ENCODE measurements at places on chromosomes 6 and 20.

DNA sequence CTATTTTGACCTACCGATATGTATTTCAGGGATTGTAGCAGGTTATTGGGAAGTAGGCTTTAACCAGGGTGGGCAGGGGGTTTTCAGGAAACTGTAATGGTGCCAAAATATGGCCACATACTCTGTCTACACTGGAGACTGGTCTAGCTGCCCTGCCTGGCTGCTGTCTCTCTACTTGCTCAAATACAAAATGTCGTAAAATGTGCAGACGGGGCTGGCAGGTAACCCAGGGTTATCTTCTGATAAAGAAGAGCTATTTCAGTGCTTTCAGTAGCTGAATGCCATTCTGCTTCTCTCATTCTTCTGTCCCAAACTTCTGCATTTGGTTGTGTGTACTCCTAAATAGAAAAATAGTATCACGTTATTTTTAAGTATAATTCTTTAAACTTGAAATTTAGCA, 616.2 kb downstream of the EPM2A start:
- DNase-seq, result no peak

DNA sequence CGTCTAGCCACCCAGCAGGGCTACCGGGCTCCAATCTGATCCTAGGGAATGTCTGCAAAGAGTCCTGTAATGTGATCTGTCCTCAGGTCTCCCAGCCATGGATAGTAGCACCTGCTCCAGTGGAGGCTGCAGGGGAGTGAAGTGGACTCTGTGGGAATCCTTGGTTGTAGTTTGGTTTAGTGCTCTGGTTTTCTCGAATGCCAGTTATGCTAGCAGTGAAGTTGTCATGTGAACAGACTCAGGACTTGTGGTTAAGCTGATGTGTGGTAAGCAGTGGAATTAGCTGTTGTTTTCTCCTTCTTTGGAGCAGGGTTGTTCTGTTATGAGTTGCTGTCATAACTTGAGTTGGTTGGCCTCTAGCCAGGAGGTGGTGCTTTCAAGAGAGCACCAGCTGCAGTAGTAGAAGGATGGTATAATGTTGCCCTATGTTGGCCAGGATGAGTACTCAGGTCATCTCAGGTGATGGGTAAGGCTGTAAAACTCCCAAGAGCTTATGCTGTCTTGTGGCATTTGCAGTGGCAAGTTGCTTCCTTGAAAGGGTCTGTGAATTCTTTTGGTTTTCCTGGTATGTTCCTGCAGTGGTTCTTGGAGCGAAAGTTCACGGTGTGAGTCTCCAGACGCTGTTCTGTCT, 390.2 kb downstream of the UTRN start:
- no peak for DNase-seq

DNA sequence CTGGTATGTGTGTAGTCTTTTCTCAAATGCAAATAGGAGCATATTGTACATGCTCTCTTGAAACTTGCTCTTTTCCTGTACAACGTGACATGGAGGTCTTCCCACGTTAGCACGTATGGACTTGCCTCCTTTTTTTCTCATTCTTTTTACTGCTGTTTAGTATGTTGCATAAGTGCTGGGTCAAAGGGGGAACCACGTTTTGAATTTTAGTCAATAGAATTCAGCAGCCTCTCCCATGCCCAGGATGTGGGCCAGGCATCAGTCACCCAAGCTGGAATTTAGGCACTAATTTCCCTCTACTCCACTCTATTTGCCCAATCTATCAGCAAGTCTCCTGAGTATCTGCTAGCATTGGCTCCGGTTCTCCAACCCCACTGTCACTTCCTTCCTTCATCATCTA, 41.5 kb upstream of the RNF24 start:
- no peak for DNase-seq

GRCh38 chr6:159013229-159013628, 13.2 kb upstream of the RSPH3 start:
- DNase-seq, result no peak

- DNase-seq, result no peak
These were observed 51.0 kb upstream of the TCF21 start for GRCh38 chr6:133837801-133838349.

DNA sequence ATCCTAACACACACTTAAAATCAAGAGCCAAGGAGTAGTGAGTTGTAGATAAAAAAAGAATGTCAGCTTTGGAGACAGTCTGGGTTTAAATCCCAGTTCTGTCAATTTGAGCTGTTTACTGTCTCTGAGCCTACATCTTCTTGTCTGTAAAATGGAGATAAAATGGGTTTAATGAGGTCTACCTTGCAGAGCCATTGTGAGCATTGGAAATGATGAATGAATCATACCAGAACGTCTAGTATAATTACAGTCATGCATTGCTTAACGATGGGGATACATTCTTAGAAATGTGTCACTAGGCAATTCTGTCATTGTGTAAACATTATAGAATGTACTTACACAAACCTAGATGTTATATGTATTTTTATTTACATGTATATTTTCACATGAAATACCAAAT, 17.6 kb upstream of the SGK2 start:
- DNase-seq, result no peak

All from cortex of kidney (tissue), 1 donor.